Lower lobe of right lung (tissue), 2 donors: ENCODE measurements at places on chromosomes 2 and 18.

- no peak for DNase-seq
Measured at GRCh38 chr2:11387100-11387390, 42.6 kb upstream of the ROCK2 start.

- no peak for DNase-seq
Measured at GRCh38 chr2:102892698-102893310, 131.0 kb downstream of the TMEM182 start.

DNA sequence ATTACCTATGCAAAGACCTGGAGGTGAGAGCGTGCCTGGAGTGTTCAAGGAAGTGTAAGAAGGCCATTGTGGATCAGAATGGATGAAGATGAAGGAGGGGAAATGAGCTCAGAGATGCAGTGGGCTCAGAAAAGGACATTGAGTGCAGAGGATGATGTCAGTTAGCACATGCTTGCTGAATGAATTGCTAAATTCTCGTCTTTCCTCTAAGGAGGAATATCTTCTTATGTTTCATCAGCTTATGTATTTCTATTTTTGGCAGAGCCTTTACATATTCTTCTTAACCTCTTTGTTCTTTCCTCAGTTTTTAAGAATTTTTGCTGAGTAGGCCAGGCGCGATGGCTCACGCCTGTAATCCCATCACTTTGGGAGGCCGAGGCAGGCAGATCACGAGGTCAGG lies 30.9 kb downstream of the FAM171B start:
- no peak for DNase-seq

- DNase-seq = peak; percentile 22
Measured at GRCh38 chr2:239767021-239767905, 257.9 kb downstream of the NDUFA10 start.

GRCh38 chr2:188966079-188966571 lies 8.0 kb upstream of the COL3A1 start:
- DNase-seq = no peak

DNA sequence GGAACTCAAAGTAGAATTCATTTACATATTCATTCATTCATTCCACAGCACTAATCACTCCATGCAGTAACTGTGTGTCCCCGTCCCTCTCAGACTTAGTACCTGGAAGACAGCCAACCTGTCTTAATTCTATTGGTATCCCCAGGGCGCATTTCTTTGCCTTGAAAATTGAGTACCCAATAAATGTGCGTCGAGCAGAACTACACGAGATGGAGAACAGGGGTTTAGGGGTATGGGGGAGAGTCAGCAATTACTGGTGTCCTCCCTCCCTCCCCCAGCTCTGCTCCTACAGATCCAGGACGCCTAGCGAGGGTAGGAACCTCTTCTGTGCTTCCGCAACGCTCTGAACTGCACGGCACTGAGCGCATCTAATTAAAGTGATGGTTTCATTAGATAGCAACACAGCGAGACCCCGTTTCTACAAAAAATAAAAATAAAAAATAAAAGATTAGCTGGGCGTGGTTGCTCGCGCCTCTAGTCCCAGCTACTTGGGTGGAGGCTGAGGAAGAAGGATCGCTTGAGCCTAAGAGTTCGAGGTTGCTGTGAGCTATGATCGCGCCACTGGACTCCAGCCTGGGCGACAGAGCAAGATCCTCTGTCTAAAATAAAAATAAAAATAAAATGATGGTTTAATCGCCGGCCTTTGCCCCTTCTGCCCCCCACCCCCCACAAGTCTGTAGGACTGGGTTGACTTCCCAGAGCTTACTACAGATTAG lies 614 bp upstream of the FKBP1B start:
- DNase-seq = no peak

GRCh38 chr18:35703043-35703688 lies 121.6 kb downstream of the GALNT1 start:
- no peak for DNase-seq

- DNase-seq = no peak
Measured at GRCh38 chr2:239181903-239182581, 218.8 kb downstream of the HDAC4 start.

DNA sequence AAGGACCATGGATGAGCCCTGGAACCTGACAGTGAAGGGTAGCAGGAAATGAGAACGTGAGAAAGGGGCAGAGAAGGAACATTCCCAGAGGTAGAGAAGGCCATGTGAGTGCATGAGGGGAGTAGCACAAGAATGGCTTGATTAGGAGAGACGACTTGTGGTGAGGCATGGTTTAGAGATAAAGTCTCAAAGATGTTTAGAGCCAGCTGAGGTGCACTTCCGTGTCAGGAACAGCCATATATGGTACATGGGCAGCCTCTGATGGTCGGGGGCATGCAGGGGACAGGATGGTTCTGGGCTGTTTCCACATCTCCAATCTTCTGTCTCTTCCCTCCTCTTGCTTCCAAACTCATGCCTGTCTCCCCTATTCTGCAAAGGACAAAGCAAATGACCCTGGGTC lies 28.8 kb upstream of the EFEMP1 start:
- DNase-seq = no peak
